ENCODE measurements at places on chromosomes 13 and 19.

- no peak for DNase-seq
- H3K4me3 ChIP-seq, result no peak overlapping the region
- H3K27me3 ChIP-seq, result no peaks in the 10 kb centered on the region
- H3K27ac ChIP-seq, result no peak overlapping the region
- H3K4me1 ChIP-seq, result no peaks in the 10 kb centered on the region
These were observed 3.8 kb downstream of the C13orf46 start for GRCh38 chr13:113969973-113970611.

GRCh38 chr19:13689085-13689484, 75.2 kb upstream of the MRI1 start:
- H3K27me3 ChIP-seq, result peaks cover 6% of the 10 kb centered on the region
- no peak overlapping the region for H3K4me3 ChIP-seq
- no peaks in the 10 kb centered on the region for H3K36me3 ChIP-seq
- no peak overlapping the region for H3K27ac ChIP-seq

DNA sequence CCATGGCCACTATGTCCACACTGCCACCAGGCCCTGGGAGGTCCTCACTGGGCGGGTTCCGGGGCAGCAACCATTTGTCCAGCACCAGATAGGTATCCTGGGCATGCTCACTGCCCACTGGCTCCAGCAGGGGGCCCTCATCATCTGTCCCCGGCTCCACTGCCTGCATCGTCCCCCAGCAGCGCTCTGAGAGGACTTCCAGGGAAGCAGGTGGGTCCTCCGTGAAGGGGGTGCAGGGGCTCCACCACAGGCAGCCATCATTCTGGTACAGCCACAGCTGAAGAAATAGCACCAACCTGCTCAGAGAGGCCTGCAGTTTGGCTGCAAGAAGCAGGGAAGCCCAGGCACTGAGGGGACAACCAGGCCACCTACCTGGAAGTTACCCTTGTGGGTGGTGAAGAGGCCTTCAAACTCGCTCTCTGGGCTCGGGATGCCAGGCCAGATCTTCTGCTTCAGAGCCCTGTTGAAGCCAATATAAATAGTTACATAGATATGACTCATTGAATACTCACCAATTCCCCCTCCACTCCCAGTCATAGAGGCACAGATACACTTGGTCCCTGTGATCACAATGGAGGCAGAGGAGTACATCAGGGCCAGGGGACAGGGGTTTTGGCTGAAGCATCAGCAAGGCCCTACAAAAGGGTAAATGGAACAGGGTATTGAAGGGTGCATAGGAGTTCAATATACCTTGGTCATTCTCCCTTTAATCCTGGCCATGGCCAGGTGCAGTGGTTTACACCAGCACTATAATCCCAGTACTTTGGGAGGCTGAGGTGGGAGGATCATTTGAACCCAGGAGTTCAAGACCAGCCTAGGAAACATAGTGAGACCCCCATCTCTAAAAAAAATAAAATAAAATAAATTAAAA, 4.1 kb downstream of the SWSAP1 start:
- H3K4me3 ChIP-seq, result no peak overlapping the region
- no peak overlapping the region for H3K27ac ChIP-seq
- peak; percentile 77 for DNase-seq
- H3K27me3 ChIP-seq, result no peaks in the 10 kb centered on the region

DNA sequence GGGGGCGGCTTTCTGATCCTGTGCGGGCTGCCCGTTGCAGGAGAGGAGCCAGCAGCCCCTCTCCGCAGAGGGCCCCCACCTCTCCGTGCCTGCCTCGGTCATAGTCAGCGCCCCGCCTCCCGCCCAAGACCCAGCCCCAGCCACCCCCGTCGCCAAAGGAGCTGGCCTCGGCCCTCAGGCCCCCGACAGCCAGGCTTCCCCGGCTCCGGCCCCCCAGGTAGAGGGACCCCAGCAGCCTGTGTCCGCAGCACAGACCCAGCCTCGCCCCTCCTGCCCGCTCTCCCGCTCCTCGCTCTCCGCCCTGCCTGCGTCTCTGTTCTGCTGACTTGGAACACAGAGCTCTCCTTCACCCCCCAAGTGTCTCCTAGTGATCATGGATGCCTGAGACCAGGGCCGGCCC, 31.3 kb upstream of the EHD2 start:
- peaks cover 4% of the 10 kb centered on the region for H3K36me3 ChIP-seq
- H3K4me3 ChIP-seq, result no peak overlapping the region

Measured in cardiac muscle cell (in vitro differentiated cells and primary cell).